Cardiac fibroblast (primary cell): ENCODE measurements at places on chromosomes 4 and X.

DNA sequence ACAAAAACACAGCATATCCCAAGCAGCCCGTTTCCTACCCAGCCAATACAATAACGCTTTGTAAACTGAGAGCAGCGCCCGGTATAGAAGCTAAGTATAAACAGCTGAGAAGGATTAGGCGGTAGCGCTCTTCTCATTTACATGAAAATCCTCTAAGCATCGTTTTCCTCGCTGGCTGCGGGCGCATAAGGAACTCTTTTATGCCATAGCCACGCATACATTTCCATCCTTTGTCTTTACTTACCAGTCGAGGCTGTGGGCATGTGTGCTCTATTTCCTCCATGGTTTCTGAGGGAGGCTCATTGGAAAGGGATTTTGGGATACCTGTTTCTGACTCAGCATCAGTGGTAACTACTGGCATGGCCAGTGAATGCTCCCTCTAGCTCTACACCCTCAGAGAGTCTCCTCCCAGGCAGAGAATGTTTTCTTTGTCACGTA, 383 bp downstream of the PCYT1B start:
- DNase-seq = peak; percentile 1

GRCh38 chr4:17665852-17666251, 51.4 kb downstream of the MED28 start:
- DNase-seq = no peak

- DNase-seq = no peak
Observed at GRCh38 chr4:5399124-5399523, 309.2 kb downstream of the EVC2 start.

GRCh38 chr4:19063662-19064061, 1042.1 kb upstream of the LCORL start:
- DNase-seq = no peak

GRCh38 chrX:138788771-138789170, 77.3 kb upstream of the FGF13 start:
- DNase-seq = no peak
